ENCODE measurements at places on chromosomes 13 and 19.

GRCh38 chr13:51588406-51588949, 4.2 kb downstream of the WDFY2 start:
- DNase-seq = no peak

DNA sequence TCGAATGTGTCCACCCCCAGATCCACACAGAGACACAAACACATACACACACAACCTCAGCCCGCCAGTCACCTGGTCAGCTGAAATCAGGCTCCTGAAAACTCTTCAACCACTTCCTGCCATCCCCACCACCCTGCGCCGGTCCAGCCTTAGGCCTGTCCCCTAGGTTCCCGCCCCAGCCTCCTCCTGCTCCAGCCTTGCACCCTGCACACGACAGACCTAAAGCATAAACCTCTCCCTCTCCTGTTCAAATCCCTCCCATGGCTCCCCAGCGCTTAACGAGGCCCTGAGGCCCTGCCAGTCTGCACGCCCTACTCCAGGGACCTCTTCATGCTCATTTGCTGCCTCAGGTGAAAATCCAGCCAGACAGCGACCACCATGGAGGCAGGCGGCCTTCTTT, 7.1 kb downstream of the PNMA8B start:
- DNase-seq = no peak

DNA sequence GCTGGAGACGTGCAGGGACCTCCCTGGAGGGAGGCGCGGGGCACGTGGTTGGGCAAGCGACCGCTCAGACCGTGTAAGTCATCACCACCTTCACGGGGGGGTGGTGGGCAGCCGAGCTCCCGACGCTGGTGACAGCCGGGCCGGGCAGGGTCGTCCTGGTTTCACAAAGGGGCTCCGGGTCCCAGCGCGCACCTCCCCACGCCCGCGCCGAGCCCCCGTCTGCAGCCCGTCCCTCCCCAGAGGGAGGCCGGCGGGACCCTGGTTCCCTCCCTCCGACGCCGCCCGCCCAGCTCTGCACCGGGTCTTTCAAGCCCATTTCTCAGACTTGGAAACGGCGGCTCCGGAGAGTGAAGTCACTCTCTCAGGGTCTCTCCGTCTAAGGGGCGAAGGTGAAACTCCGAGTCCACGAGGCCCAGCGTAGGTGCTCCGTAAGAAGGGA, 729 bp upstream of the ARID3A start:
- no peak for DNase-seq

GRCh38 chr13:91894316-91894715, 495.9 kb downstream of the GPC5 start:
- no peak for DNase-seq

GRCh38 chr19:35704218-35704617, at the start of gene ZBTB32:
ZBTB32 (plus strand) TSS chr19:35704558; CDS start chr19:35714627, 10,069 bp downstream.
- no peak for DNase-seq

DNA sequence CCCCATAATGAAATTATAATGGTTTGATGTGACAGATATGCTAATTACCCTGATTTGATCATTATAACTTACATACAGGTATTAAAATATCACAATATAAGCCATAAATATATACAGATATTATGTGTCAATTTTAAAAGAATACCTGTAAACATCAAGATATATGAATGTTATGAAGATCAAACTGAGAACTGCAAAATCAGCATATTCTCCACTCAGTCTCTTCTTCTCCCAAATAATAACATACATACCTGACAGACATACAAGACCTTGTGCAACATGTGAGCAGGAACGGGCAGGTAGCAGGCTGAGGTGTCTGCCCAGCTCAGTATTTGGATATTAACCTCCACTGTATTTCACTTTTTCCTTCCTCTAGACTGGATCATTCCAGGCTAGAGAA, 547.2 kb downstream of the UQCRFS1 start:
- DNase-seq = no peak

GRCh38 chr13:81142306-81142999, 801.5 kb upstream of the SPRY2 start:
- no peak for DNase-seq

- DNase-seq = no peak
These were observed 18.3 kb upstream of the UGGT2 start for GRCh38 chr13:96071504-96071903.

- DNase-seq = no peak
These were observed 2.2 kb upstream of the PCDH9 start for GRCh38 chr13:67232384-67232783.

DNA sequence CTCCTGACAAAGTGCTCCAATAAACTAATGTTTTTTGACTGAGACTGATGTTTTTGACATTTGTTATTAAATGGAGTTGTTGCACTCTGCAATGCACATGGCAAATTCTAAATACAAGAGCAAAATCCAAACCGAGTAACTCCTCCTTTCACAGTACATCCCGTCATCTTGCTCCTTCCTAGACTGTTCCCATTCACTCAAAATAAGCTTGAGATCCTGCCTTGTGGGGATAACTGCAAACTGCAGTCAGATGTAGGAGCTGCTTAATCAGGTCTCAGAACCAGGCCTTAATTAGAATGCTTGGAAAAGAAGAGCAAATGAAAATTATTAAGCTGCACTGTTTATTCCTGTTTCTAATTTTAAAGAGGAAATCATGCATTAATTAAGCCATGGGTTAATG, 134.8 kb upstream of the SPRY2 start:
- no peak for DNase-seq

- DNase-seq = no peak
These were observed 2.1 kb downstream of the PNMA8C start for GRCh38 chr19:46426506-46427162.

DNA sequence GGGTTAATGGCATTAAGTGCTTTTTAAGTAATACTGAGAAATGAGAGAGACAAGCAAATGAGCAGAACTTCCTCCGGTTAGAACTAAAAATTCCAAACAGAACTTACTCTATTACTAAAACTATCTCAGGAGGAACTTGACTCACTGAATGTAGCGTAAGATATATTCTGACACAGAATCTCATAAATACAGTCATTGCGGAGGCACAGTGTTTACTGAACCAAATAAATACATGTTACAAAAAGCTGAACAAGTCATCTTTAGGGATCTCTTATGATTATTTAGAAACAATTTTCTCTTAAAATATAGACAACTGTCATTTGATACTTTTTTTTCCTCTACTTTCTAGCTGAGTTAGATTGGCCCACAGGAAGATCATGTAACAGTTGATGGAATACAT, 283.1 kb downstream of the KLF12 start:
- no peak for DNase-seq

- no peak for DNase-seq
These were observed 18.3 kb downstream of the NPHS1 start for GRCh38 chr19:35833972-35834371.

GRCh38 chr19:4305257-4305612, 837 bp downstream of the FSD1 start:
- no peak for DNase-seq

DNA sequence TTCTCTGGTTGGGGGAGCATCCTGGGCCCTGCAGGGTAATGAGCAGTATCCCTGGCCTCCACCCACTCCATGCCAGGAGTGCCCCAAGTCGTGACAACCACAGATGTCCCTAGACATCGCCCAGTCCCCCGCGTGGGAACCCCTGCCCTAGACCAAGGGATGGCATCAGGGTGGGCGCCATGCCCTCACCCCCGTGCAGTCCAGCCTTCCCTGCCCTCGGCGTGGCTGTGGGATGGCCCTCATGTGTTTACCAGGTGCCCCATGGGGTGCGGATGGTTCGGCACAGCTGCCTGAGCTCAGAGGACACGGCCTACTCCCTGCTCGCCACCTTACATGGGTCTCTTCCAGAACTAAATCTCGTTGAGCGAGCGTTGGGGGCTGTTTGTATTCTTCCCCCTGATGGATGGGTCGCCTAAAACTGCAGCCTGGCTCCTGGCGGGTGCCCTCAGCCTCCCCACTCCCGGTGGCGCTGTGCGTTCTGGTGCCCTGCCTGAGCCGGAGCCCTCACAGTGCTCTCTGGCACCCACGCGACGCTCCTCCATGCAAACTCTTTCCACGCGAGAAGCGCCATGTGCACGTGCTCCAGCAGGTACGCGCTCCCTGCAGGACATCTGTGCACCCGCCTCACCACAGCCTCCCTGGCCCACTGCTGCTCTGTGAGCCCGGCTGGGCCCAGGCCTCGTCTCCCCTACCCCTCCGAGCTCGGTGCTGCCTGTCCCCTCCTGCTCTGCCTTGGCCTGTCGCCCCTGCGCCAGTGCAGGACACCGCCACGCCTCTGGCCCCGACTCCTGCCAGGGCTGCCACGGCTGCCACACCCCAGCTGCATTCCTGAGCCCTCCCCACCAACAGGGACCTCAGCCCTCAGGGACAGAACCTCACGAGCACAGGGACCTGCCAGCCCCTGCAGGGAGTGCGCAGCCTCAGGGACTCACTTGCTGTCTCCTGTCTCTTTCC, 145.0 kb downstream of the KDM4B start:
- no peak for DNase-seq

- no peak for DNase-seq
These were observed 9.5 kb downstream of the MIER2 start for GRCh38 chr19:335072-335471.

DNA sequence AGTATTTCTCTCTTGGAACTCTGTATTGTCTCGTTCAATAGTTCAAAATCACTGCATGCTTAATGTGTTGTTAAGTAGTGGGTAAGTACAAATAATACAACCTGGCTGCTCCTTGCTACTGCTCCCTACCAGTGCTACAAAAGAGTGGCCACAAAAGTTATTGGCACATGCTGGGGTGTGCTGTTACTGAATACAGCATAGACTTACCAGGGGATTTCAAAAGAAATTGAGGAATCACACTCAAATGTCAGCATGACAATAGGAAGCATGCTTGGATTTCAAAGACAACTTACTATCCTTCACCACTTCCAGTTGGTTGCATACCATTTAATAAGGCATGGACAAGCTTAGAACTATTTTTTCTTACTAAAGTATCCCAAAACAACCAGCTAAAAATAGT, 1041.3 kb upstream of the SPRY2 start:
- DNase-seq = no peak

- DNase-seq = no peak
These were observed 221.0 kb downstream of the KLF12 start for GRCh38 chr13:73913079-73913740.

DNA sequence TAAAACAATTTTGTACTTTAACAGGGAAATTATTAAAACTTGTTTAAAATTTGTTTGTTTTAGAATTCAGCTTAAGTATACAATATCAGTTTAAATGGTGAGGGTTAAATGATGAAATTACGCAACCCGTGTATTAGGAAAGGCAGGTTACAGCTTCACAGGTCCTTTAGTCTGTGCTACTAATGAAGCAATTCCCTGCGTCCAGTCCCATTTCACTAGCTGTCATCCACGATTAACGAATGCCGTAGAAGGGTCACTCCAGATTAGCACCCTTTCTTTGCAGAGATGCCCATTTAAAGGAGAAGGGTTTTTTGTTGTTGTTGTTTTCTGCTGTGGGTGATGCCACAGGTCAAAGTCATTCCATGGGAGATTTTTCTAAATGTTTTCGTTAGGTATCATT, 457.6 kb upstream of the SLC10A2 start:
- DNase-seq = no peak

- DNase-seq = no peak
These were observed 467.8 kb upstream of the ARGLU1 start for GRCh38 chr13:107035778-107036177.

DNA sequence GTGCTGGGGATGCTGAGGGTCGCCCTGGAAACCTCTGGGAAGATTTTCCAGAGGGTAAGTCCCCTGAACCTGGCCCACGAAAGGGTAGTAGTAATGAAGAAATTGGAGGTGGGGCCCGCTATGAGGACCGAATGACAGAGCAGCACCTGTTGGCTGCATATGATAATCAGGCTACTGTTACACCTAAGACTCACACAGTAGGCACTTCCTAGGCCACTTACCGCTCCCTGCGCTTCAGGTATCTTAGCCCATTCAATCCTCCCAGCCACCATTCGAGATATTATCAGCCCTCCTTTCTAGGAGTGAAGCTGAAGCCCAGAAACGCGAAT, 4.3 kb upstream of the LRFN3 start:
- no peak for DNase-seq

GRCh38 chr13:114226088-114226487, 8.6 kb upstream of the CDC16 start:
- no peak for DNase-seq

DNA sequence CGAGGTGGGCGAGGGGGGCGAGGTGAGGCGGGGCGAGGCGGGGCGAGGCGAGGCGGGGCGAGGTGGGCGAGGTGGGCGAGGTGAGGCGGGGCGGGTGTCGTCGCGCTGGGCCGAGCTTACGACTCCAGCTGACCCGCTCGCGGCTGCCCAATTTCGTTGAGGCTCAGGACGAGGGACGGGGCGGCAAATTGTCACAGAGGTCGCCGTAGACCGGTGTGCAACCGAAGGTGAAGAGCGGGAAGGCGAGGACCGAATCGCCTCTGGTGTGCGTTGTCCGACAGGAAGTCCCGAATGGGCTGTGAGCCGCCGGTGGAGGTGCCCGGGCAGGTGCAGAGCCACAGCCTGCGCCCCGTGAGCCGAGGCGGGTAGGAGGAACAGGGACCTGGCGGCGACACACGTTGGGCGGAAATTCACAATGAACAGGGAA, at the start of gene LACC1:
Gene LACC1, plus strand, starts transcription at position 150 of the 427 bp plus-strand sequence. CDS start 1,082 bp downstream, outside the sequence.
- peak; percentile 27 for DNase-seq

DNA sequence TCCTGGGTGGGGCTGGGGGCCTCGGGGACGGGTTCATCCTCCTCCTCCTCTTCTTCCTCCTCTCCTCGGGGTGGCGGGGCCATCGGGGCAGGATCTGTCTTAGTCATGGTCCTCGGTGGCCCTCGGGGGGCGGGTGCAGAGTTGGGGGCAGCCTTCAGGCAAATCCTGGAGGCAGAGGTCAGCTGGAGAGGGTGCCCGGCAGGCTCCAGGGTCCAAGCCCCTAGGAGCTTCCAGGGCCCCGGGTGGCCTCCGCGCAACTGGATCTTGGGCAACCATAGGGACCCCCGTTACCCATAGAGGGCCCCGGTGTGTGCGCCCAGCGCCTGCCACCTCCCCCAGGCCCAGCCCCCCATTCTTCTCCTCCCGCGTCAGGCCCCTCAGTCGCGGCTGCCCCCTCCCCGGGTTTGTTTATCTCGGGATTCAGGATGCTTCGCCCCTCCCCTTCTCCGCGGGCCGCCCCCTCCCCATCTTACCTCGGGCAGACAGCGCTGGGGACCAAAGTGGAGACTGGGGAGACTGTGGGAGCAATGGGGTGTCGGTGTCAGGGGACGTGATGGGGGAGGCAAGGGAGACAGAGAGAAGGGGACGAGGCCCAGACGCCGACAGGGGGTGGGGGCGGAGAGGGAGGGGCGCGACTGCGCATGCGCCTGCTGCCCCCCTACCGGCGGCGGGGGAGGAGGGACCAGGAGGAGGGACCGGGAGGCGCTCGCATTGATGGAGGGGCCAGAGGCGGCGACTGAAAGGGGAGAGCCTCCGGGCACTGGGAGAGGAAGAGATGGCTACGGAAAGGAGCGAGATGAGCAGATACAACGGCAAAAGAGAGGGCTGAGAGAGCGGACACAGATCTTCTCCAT, at the start of gene CLIP3:
Gene CLIP3, minus strand, starts transcription at position 623 of the 854 bp plus-strand sequence. Its CDS starts 516 bp downstream, at position 107.
- peak; percentile 53 for DNase-seq

DNA sequence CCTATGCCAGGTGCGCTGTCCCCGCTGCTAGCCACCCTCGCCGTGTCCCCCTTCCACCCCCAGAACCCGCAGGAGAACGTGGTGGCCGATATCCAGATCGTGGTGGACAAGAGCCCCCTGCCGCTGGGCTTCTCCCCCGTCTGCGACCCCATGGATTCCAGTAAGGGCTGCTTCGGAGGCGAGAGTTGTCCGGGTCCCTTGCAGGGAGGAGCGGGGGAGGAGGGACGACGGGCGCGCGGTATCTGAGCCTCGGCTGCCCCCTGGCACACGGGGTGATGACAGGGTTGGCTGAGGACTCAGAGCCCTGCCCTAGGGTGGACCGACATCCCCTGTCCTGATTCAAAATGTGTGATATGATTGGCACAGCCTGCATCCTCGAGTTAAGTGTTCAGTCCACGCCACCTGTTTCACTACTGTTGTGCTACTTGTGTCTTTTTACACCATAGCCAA, 653 bp downstream of the MVB12A start:
- no peak for DNase-seq

Measured in stimulated activated CD4-positive, alpha-beta T cell treated with anti-CD3 and anti-CD28 coated beads, Interleukin-4, amount 100 ng/mL, for 4 hours (primary cell).